Stimulated activated CD4-positive, alpha-beta T cell treated with anti-CD3 and anti-CD28 coated beads, Interleukin-2, amount 100 ng/mL, for 24 hours (primary cell): ENCODE measurements at places on chromosomes 6 and 20.

- DNase-seq, result no peak
Measured at GRCh38 chr6:42038163-42038562, 12.2 kb upstream of the TAF8 start.

DNA sequence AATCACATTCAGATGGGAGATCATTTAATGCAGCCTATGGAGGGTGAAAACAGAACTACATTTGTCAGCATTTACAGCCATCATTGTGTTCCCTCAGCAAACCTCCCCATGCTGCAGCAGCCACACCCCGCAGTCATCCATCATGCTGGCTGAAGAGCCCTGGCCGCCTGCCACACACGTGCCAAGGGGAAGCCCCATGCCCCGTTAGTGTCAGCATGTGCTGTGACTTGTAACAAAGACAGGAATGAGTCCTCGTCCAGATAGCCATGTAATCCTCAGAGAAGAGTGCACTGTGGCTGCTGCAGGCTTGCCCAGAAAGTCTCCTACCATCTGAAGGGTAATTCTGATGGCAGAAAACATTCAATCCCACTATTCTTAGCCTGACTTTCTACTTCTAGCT lies 1097.8 kb downstream of the KIF16B start:
- no peak for DNase-seq

DNA sequence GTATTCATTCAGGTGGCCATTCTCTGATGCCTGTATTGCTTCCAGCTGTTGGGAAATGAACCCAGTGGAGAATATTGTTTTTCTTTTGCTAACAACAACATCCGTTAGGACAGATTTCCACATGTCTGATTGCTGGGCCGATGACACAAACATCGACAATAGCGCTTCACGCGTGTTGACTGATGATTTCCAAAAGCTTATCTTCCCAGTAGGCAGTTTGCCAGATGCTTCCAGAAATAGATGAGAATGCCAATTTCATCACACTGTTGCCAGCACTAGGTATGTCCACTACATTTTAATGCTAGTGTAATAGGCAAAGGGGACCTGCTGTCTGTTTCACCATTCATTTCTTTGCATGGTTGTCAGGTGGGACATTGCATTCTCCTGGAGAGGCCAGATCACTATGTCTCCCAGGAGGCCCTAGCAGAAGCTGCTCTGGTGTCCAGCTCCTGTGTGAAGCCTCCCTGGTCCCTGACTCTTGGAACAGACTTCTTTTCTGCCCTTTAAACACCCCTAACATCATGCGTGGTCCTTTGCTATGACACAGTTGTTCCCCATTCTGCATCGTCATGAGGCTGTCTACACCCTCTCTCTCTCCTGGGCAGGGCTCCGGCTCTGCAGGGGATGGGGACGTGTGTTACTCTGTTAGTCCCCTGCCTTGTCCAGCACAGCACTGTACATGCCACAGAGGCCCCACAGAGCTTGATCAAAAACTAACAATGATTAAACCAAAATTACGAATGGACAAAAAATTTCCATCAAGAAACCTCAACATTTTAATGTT lies 181.6 kb downstream of the CDH26 start:
- no peak for DNase-seq

DNA sequence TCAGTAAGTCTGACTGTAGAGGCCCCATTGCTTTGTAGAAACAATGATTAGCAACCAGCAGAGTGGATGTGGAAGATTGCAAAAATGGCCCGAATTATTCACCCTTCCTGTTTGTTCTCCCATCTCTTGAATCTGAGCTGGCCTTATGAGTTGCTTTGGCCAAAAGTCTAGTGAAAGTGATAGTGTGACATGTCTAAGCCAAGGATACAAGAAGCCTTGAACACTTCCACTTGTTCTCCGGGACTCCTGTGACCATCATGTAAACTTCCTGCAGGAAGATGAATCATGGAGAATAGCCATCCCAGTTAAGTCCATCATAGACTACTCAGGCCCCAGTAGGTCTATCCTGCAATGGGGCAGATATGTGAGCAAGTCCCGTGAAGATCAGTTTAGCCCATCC lies 252.0 kb upstream of the JAG1 start:
- no peak for DNase-seq

DNA sequence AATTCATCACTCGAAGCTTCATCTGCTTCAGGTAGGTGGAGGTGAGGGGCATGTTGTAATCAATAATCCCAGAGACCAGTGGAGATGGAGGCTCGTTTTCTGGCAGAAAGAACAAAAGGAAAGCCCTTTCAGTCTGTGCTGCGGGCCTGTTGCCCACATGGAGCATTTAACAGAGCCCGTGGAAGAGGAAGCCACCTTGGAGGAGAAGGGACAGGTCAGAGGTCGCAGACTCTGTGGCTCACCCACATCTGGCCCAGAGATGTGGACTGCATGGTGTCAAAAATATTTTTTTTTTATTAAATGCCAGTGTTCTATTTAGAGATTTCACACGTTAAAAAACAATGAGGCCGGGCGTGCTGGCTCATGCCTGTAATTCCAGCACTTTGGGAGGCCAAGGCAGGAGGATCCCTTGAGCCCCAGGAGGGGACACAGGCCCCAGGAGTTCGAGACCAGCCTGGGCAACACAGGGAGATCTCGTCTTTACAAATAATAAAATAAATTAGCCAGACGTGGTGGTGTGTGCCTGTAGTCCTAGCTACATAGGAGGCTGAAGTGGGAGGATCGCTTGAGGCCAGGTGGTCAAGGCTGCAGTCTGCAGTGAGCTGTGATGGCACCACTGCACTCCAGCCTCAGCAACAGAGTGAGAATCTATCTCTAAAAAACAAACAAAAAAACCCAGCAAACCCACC lies 73.6 kb downstream of the NOL4L start:
- no peak for DNase-seq

DNA sequence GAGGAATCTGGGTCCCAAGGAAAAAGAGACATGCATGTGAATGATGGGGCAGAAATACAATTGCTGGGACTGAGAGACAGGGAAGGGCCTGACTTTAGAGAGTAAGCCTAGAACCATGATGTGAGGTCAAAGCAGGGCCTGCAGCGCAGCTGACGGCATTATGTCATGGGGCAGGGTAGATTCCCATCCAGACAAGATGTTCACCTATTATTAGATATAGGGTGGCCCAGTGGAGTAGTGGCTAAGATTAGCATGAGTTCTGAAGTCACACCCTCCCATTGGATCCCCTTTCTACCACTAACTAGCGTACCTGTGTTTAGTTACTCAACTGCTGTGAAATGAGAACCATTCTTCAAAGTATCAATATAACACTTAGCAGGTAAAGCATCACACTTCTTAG lies 39.6 kb downstream of the NDUFAF5 start:
- no peak for DNase-seq

DNA sequence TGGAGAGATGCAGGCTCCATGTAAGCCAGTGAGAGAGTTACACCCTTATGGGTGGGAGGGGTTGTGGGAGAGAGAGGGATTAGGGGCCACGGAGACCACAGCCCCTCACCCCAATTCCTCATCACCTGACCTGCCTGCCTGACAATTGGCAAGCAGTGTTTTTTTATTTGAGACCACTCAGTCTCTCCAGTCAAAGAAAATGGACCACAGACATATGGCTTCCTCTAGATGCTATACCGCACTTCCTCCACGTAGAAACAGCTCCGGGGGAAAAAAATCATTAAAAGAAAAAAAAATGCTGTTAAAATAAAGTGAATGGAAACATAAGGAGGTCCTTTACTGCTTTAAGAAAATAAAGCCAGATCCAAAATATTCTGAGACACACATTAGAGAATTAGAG lies 152.7 kb downstream of the MYLK4 start:
- no peak for DNase-seq

GRCh38 chr20:33859157-33859695 lies 48.1 kb downstream of the CHMP4B start:
- DNase-seq, result peak; percentile 39

DNA sequence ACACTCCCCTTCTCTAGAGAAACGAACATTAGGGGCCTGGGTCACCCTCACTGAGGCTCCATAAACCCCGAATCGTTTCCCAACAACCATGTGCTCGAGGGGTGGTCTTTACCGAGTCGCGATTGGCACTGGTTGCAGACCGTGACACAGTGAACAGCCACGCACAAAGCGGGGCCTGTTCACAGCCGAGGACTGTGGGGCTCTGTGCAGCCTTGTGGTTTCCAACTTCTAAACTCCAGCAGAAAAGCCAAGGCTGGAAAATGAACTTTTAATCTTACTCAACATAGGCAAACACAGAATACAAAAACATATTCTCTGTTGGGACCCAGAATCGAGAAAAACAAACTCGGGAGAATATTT lies 19.0 kb downstream of the RRBP1 start:
- no peak for DNase-seq

- DNase-seq, result no peak
Measured at GRCh38 chr20:56187534-56188165, 60.9 kb upstream of the MC3R start.

- DNase-seq, result no peak
Measured at GRCh38 chr20:17611540-17612286, 41.8 kb downstream of the DSTN start.

DNA sequence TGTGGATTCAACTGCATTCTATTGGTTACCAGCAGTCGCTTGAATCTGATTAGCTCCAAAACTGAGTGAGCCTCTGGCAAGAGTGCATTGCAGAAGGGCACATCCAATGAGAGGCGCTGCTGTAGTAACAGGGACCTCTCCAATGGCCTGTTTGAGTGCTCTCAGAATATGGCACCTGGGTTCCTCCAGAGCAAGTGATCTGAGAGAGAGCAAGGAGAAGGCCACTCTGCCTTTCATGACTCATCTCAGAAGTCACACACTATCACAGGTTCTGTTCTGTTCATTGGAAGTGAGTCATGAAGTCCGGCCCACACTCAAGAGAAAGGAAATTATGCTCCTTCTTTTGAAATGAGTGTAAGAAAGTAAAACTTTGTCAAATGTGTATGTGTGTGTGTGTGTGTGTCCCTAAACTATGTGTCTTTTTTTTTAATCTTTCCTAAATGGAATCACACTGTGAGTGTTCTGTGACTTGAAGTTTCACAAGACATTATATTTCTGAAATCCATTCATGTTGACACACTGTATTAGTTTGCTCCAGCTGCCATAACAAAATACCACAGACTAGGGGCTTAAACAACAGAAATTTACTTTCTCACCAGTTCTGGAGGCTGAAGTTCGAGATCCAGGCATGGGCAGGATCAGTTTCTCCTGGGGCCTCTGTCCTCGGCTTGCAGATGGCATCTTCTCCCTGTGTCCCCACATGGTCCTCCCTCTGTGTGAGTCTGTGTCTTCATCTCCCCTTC lies 138.3 kb upstream of the CDYL start:
- peak; percentile 33 for DNase-seq

GRCh38 chr6:160007611-160008010 lies 38.7 kb downstream of the IGF2R start:
- DNase-seq, result no peak

GRCh38 chr20:57417051-57417689 lies 26.0 kb downstream of the RBM38 start:
- no peak for DNase-seq

DNA sequence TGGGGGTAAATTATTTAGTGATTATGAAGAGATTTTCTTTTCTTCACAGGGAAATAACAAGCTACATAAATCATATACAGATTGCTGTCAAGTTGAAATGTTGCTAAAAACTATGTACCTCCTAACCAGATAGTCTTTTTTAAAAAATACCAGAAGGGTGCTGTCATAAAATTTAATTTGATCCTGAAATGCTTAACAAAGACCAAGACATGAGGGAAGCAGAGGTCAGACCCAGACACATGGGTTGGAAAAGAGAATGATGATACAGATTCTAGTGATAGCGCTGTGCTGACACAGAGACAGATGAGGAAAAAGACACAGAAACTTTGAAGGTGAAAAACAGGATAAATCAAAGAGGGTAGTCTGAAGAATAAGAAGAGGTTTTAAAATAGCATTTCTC lies 573.1 kb downstream of the HACE1 start:
- no peak for DNase-seq

DNA sequence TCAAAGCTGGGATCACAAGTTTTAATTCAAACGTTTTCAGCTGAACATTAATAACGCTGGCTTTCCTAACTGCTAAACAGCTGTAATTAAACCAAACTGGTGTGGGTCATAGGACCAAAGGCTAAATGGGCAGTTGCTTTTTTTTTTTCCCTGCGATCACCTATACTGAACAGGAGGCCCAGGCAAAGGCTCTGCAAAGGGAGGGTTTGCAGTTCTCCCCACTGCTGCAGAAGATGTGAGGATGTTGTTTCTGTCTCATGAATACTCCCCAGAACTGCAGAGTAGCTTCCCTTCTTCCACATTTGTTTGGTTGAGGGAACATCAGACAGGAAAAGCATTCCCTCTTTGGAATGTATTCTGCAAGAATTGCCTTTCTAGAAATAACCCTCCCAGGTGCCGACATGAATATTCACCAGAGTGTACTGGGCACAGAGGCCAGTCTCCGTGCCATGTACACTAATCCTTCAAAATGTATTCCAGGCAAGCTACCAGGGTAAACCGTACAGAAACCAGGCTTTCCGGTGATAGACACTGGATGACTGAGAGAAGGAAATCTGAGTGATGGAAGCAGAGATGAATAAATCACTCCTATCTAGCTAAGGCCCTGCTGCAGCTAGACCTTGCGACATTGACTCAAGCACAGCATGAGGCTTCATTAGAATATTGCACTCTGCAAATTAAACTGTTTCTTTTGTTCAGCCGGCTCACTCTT lies 370.1 kb downstream of the BTBD9 start:
- no peak for DNase-seq

GRCh38 chr20:48592107-48592940 lies 235.5 kb downstream of the PREX1 start:
- no peak for DNase-seq

DNA sequence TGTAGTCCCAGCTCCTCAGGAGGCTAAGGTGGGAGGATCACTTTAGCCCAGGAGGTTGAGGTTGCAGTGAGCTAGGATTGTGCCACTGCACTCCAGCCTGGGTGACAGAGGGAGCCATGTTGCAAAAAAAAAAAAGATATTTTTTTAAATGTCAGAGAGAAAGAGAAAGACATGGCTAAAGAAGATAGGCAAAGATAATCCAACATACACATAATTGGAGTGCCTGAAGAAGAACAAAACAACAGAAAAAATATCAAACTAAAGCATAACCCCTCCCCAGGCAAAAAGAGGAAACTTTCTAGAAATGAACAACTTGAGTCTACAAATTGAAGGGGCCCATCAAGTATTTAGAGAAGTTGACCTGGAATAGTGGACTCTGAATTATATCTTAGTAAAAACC lies 14.0 kb upstream of the GRM4 start:
- DNase-seq, result no peak

DNA sequence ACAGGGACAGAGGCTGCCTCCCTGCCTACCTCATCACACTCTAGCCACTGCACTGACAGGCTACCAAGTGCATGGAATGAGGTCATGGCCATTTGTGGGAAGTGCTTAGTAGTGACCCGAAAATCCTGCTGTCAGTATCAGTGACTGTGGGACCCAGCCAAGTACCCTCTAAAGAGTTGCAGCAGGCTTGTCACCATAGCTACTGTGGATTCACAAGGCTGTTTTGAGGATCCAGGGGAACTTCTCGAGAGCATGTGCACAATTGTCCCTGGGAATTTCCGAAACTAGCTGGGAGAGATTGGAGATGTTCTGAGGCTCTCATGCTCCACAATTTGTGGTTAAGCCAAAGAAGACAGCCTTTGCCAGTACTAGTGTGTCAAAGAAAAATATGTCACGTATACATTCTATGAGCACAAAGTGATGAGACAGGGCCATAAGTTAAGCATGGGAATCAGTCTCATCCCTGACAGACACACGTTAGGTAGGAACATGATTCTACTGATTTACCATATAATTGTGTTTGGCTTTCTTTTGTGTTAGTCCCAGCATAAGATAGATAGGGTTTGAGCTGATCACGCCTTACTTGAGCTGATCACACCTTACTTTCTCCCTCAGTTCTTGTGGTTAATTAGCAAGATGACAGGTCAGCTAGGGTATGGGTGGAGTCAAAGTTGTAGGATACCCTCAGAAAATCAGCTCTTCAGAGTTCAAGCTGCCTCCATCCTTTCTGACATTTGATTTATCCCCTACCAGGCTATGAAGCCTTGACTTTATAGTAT lies 42.6 kb upstream of the TMEM170B start:
- DNase-seq, result no peak
